ENCODE measurements at places on chromosomes 16 and 17. TPM values are rescaled to one million over a fixed set of nuclear protein-coding genes. Genes with fewer than 3 reads are reported as not detected.

The PSME3IP1 gene
- total RNA-seq: 101 TPM

The SHISA9 gene
- not detected for total RNA-seq

The TEX2 gene
- total RNA-seq: 14.0 TPM

DNA sequence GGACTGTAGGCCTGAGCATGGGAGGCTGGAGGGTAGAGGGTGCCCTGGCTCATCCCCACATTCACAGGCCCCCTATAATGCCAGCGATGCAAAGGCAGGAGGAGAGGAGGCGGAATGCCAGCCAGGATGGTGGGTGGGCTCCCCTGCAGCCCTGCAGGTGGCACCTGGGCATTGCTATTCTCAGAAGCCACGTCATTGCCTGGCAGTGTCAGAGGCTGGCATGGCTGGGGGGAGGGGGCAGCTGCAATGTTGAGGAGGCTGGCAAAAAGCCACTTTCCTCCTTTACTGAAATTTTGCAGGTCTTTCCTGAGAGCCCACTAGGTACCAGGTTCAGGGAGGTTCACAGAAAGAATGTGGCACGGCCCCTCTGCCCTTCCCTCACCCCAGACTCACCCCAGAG lies 36.2 kb downstream of the RAB11FIP4 start:
- peaks cover 3% of the 10 kb centered on the region for H3K4me1 ChIP-seq
- no peaks in the 10 kb centered on the region for H3K36me3 ChIP-seq
- no peak overlapping the region for H3K4me3 ChIP-seq
- H3K27ac ChIP-seq: no peak overlapping the region
- H3K27me3 ChIP-seq: peaks cover 5% of the 10 kb centered on the region

The ELMO3 gene
- total RNA-seq: 5.6 TPM

The EFCAB13 gene
- total RNA-seq: 4.3 TPM

DNA sequence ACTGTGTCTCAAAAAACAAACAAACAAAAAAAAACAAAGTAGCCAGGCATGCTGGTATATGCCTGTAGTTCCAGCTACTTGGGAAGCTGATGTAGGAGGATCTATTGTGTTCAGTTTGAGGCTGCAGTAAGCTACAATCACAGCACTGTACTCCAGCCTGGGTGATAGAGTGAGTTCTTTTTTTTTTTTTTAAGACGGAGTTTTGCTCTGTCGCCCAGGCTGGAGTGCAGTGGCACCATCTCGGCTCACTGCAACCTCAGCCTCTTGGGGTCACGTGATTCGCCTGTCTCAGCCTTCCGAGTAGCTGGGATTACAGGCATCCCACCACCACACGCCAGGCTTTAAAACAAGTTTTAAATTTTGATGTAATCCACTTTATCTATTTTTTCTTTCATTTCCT lies 80.2 kb upstream of the STAC2 start:
- no peak for DNase-seq
- H3K27ac ChIP-seq: no peak overlapping the region
- no peak overlapping the region for H3K4me3 ChIP-seq
- no peaks in the 10 kb centered on the region for H3K27me3 ChIP-seq
- H3K4me1 ChIP-seq: peaks cover 9% of the 10 kb centered on the region

- no peak overlapping the region for H3K4me3 ChIP-seq
- H3K27me3 ChIP-seq: no peaks in the 10 kb centered on the region
- no peak overlapping the region for H3K27ac ChIP-seq
- H3K36me3 ChIP-seq: peaks cover 12% of the 10 kb centered on the region
- DNase-seq: no peak
- peaks cover 2% of the 10 kb centered on the region for H3K4me1 ChIP-seq
Measured at GRCh38 chr16:71698491-71698890, 26.0 kb downstream of the PHLPP2 start.

- no peak overlapping the region for H3K27ac ChIP-seq
- H3K27me3 ChIP-seq: peaks cover 67% of the 10 kb centered on the region
- H3K4me1 ChIP-seq: peaks cover 39% of the 10 kb centered on the region
- no peak for DNase-seq
- peaks cover 9% of the 10 kb centered on the region for H3K36me3 ChIP-seq
Measured at GRCh38 chr16:54932737-54933254, 2.1 kb downstream of the IRX5 start.

DNA sequence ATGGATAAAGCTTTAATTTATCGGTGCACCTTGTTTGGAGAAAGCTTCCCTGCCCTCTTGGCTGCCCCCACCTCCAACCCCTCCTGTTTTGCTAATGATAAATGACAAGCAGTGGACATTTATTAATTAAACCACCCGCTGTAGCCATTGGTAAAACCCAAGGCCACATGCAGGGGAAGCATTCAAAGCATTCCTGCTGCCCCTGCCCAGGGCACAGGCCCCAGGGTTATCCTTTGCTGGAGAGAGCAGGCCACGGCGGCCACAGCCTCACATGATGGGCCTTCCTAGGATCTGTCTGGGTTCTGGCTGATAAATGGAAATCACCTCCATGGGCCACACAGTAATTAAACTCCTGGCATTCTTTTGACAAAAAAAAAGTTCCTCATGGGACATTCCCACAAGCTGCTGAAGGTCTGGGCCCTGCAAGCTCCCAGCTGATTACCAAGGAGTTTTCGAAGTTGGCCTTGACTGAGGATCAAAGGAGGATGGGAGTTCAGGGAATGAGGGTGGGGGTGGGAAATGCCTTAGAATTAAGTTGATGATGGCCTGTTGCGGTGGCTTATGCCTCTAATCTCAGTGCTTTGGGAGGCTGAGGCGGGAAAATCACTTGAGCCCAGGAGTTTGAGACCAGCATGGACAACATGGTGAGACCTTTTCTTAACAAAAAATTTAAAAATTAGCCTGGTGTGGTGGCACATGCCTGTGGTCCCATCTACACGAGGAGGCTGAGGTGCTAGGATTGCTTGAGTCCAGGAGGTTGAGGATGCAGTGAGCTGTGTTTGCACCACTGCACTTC lies 35.5 kb downstream of the SOST start:
- peaks cover 4% of the 10 kb centered on the region for H3K27me3 ChIP-seq
- H3K4me1 ChIP-seq: peaks cover 15% of the 10 kb centered on the region
- no peak overlapping the region for H3K4me3 ChIP-seq

The MSL1 gene
- total RNA-seq: 69.0 TPM

- no peak overlapping the region for H3K4me3 ChIP-seq
- H3K27ac ChIP-seq: peak overlapping the region; percentile 9
- no peaks in the 10 kb centered on the region for H3K27me3 ChIP-seq
- H3K4me1 ChIP-seq: peaks cover 56% of the 10 kb centered on the region
Measured at GRCh38 chr16:71902656-71903365, 7.5 kb downstream of the IST1 start.

- no peaks in the 10 kb centered on the region for H3K27me3 ChIP-seq
- peaks cover 25% of the 10 kb centered on the region for H3K36me3 ChIP-seq
- H3K27ac ChIP-seq: no peak overlapping the region
- peaks cover 57% of the 10 kb centered on the region for H3K4me1 ChIP-seq
Measured at GRCh38 chr17:80671039-80671824, 126.6 kb downstream of the RPTOR start.

The SMTNL2 gene
- total RNA-seq: not detected

The NSF gene
- 46.2 TPM for total RNA-seq

The MYH1 gene
- total RNA-seq: not detected

GRCh38 chr16:83588070-83588469 lies 219.7 kb upstream of the HSBP1 start:
- H3K27ac ChIP-seq: no peak overlapping the region
- H3K4me3 ChIP-seq: no peak overlapping the region
- no peaks in the 10 kb centered on the region for H3K27me3 ChIP-seq
- no peaks in the 10 kb centered on the region for H3K36me3 ChIP-seq

GRCh38 chr16:46768809-46769208 lies 20.7 kb upstream of the MYLK3 start:
- no peaks in the 10 kb centered on the region for H3K4me1 ChIP-seq
- no peak overlapping the region for H3K27ac ChIP-seq
- H3K27me3 ChIP-seq: peaks cover 1% of the 10 kb centered on the region
- no peaks in the 10 kb centered on the region for H3K36me3 ChIP-seq
- no peak for DNase-seq

GRCh38 chr17:1104222-1104621 lies 75.6 kb downstream of the ABR start:
- no peak overlapping the region for H3K27ac ChIP-seq
- no peak for DNase-seq
- H3K4me3 ChIP-seq: no peak overlapping the region

GRCh38 chr17:28347261-28347891 lies 10.0 kb downstream of the POLDIP2 start:
- no peaks in the 10 kb centered on the region for H3K27me3 ChIP-seq
- no peaks in the 10 kb centered on the region for H3K4me1 ChIP-seq
- no peak overlapping the region for H3K27ac ChIP-seq
- no peak overlapping the region for H3K4me3 ChIP-seq
- DNase-seq: no peak

DNA sequence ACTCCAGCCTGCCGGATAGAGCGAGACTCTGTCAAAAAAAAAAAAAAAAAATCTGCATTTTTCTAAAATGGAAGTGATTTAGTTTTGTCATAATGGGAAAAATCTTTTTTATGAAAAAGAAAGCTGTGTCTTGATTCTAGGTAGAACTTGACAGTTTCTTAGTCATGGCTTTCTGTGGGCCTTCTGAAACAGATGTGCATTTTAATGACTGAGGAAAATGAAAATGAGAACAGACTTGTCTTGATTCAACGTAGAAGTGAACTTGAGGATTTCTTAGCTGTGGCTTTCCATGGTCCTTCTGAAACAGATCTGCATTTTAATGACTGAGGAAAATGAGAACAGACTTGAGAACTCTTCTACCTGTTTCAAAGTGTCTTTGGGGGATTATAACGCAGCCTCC lies 171.7 kb downstream of the VPS53 start:
- peaks cover 7% of the 10 kb centered on the region for H3K4me1 ChIP-seq
- H3K36me3 ChIP-seq: peaks cover 11% of the 10 kb centered on the region
- H3K27ac ChIP-seq: peak overlapping the region; percentile 9
- no peak for DNase-seq

GRCh38 chr17:36992701-36993100 lies 43.9 kb downstream of the AATF start:
- peaks cover 6% of the 10 kb centered on the region for H3K4me1 ChIP-seq
- no peak for DNase-seq
- H3K4me3 ChIP-seq: no peak overlapping the region

The OR1F1 gene
- not detected for total RNA-seq

DNA sequence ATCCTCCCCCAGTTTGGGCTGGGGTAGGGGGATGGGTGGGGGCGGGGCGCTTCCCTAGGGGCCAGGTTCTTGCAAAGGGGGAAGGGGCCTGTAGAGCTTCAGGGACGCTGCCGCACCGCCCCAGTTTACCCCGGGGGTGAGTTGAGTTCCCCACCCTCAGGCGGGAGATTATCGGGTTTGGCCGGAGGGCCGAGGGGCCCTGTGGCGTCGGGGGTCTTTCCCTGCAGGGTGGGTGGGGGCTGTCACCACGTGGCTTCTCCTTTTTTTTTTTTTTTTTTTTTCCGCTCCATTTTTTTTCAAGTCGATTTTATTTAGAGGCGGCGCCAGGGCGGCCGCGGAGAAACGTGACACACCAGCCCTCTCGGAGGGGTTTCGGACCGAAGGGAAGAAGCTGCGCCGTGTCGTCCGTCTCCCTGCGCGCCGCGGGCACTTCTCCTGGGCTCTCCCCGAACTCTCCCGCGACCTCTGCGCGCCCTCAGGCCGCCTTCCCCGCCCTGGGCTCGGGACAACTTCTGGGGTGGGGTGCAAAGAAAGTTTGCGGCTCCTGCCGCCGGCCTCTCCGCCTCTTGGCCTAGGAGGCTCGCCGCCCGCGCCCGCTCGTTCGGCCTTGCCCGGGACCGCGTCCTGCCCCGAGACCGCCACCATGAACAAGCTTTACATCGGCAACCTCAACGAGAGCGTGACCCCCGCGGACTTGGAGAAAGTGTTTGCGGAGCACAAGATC lies at the start of gene IGF2BP1:
Gene IGF2BP1, plus strand, starts transcription at position 283 of the 724 bp plus-strand sequence. Its CDS starts 361 bp downstream, at position 644.
- peaks cover 13% of the 10 kb centered on the region for H3K4me1 ChIP-seq
- H3K27me3 ChIP-seq: peaks cover 71% of the 10 kb centered on the region
- H3K27ac ChIP-seq: no peak within 1 kb of the TSS
- DNase-seq: peak; percentile 40

DNA sequence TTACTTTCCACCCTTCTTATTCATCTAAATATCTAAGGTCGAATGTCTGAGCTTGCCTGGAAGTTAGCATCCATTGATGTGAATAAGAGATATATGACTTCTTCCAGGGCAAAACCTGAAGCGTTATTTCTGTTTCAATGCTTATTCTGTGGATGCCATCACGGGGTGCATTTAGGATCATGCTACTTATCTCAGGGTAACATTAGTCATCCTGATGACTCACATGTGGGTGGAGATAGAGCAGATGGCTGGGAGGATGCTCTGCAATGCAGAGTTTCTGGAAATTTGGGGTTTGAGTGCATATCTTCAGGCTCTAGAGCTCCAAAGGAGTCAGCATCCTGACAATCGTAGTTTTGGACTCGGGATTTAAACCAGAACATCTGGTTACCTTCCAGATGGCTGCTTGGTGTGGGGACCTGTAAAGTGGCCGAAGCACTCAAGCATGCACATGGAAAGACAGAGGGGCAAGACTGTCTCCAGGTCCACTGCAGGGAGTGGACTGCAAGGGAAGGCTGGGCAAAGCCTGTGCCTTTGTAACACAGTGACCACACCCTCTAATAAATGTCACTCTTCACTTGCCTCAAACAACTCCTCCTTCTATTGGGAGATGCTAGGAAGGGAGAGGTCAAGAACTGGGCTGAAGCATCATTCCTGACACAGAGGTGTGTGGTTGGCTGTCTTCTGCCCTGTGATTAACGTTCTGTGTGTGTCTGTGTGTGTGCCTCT lies 175.2 kb upstream of the SALL1 start:
- H3K36me3 ChIP-seq: no peaks in the 10 kb centered on the region
- H3K27me3 ChIP-seq: no peaks in the 10 kb centered on the region
- H3K4me3 ChIP-seq: no peak overlapping the region
- H3K4me1 ChIP-seq: no peaks in the 10 kb centered on the region
- no peak overlapping the region for H3K27ac ChIP-seq
- no peak for DNase-seq

The MYH2 gene
- total RNA-seq: not detected

The MED13 gene
- total RNA-seq: 36.2 TPM

The SECTM1 gene
- 0.50 TPM for total RNA-seq

DNA sequence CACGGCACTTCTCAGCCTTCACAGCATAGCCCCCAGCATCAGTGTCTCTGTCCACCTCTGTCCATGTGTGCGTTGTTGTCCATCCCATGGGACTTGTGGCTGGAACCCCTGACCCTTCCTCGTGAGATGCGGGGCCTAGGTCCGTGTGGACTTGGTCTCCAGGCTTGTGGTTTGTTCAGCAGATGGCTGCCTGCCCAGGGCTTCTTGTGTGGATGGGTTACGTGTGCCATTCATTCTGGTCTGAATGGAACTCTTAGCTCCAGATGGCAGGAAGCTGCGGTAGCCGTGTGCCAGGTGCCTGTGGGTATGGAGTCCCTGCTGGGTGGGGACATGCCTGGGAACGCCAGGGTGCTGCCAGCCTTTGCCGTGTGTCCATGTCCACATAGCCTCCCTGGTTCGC lies 31.7 kb upstream of the NUDT16L1 start:
- H3K4me1 ChIP-seq: peaks cover 64% of the 10 kb centered on the region
- no peak overlapping the region for H3K27ac ChIP-seq
- H3K4me3 ChIP-seq: no peak overlapping the region
- DNase-seq: no peak
- H3K27me3 ChIP-seq: no peaks in the 10 kb centered on the region

GRCh38 chr17:40369923-40370322 lies 5.4 kb upstream of the GJD3 start:
- DNase-seq: no peak
- H3K4me1 ChIP-seq: peaks cover 27% of the 10 kb centered on the region
- H3K36me3 ChIP-seq: no peaks in the 10 kb centered on the region
- no peaks in the 10 kb centered on the region for H3K27me3 ChIP-seq

- peak overlapping the region; percentile 80 for H3K27ac ChIP-seq
- peak; percentile 85 for DNase-seq
- H3K4me1 ChIP-seq: peaks cover 44% of the 10 kb centered on the region
- H3K4me3 ChIP-seq: no peak overlapping the region
- no peaks in the 10 kb centered on the region for H3K27me3 ChIP-seq
- H3K36me3 ChIP-seq: peaks cover 54% of the 10 kb centered on the region
Measured at GRCh38 chr17:78112518-78113471, 15.8 kb downstream of the TMC6 start.
